NCI-H774 (cell line): ENCODE measurements at places on chromosomes 13 and 19.

GRCh38 chr13:45861322-45861721 lies 9.8 kb upstream of the SIAH3 start:
- no peak for DNase-seq

DNA sequence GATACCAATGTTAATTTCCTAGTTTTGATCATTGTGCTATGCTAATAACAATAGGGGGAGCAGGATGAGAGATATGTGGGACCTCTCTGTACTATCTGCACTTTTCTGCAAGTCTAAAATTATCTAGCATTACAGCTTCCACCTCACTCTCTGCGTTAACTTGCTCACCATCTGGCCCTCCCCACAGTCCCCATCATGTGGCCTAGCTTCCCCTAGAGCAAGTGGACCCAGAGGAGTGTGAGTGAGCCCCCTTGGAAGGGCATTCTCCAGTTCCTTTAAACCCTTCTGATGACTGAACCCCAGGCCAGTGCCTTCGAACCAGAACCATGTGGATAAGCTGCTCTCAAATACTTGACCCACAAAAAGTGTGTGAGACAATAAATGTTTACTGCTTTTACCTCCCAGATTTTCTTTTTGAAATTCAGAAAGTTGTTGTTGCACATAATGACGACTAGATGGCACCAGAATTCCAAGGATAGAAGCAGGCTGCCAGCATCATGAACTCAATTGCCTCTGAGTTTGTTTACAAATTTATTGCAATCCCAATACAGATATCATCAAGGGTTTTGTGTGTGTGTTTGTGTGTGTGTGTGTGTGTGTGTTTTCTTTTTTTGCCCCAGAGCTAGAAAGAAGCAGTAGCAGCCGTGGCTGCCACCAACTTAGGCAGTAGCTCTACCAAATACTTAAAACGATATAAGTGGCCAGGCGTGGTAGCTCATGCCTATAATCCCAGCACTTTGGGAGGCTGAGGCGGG lies 49.0 kb upstream of the ZNF780A start:
- peak; percentile 39 for DNase-seq

DNA sequence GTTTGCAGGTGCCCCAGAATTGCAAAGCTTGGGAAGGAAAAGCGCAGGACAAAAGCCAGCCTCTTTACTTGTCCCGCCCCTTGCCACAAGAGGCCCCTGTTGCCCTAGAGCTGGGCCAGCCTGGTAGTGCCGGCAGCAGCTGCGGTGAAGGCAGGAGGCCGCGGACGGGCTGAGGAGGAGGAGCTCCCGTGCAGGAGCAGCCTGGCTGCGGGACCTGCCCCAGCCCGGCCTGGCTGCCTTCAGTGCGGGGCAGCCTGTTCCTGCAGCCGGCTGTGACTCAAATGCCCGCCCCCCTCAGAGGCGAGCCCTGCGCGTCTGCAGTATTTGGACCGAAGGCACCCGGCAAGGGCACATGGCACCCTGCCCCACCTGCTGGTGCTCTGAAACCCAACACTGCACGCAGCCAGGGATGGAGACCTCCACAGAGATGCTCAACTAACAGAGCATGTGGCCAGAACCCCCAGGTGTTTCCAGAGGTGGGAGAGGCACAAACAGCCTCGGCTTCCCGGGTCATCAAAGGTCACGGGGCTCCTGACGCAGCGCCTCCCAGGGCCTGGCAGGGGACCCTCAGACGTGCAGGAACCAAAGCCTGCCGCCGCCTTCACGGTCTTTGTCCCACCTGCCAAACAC lies 29.7 kb downstream of the NAXD start:
- no peak for DNase-seq

- no peak for DNase-seq
These were observed 853.8 kb upstream of the MIR17HG start for GRCh38 chr13:90493667-90494066.

GRCh38 chr19:46442808-46443450 lies 14.2 kb upstream of the PNMA8C start:
- DNase-seq, result no peak

GRCh38 chr19:294341-294945 lies 3.2 kb upstream of the PLPP2 start:
- DNase-seq, result no peak

DNA sequence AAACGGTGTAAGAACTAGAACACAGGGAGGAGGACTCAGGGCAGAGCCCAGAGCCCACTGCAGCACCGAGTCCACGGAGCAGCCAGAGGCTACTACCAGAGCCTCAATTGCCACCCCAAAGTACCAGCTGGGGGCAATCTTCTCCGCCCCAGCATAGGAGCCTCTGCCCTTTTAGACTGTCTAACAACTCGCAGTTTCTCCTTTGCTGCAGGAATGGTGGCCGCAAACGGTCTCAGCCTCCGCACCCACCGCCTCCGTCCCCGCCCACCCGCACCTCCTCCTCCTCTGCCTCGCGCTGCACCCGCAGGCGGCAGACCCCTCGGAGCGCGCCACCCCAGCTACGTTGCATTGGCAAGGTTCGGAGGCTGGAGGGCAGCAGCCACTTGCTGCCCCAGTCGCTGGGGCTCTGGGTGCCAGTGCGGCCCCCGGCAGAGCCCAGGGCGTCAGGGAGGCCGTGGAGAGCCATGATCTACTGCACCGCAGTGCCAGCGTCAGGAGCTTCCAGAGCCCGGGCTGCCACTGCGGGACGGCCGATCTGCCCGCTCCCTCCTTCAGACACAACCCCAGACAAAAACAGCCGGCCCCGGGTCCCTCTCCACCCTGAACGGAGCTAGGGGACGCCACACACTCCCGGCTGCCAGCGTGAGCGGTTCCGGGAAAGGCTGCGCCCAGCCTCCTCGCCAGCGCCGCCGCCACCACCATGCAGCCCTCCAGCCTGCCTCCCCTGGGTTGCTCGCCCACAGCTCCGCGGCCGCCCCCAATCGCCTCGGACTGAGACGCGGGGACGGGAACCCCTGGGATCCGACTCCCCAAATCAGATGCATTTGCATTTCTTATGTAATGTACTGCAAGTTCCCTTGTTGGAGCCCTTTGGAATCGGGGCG lies 1.8 kb downstream of the FGF14 start:
- no peak for DNase-seq

DNA sequence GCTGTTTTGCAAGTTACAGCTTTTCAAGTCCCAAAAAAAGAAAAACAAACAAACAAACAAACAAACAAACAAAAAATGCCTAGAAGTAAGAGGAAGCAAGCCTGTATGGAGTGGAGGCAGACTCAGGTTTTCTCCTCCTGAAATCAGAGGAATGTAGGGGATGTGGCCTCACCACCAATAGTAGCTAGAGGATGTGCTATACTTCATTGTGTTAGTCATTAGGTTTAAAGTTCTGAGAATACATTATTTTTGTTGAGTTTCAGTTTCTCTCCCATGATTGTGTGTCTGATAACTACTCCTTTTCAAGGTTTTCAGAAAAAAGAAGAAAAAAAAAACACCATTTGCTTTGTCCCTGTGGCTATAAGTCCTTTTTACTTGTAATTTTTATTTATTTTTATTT lies 524.5 kb downstream of the GPC6 start:
- no peak for DNase-seq

- no peak for DNase-seq
These were observed 3.7 kb downstream of the SNRPA start for GRCh38 chr19:40754611-40755247.

DNA sequence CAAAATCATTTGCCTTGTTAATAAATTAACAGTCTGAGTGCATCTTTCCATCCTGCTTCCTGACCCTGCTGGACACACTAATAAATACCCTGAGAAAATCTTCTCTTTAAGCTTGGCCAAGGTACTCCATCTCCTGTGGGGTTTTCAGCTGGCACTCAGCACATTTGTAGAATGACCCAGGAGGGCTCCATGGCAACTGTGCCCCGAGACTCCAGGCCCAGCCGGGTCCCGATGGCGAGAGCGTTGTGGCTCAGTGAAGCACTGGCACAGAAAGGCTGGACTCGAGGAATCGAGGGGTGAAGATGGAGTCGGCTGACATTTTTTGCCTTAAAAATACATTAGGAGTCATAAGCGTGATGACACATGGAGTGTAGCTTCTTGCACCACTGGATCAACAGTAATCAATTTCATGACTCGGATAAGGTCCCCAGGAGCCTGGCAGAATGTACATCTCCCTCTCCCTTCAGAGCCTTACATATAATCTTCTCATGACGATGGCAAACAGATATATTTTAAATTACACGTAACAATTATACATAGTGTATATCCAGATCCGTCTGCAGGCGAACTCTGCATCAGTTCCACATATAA lies 85.4 kb downstream of the SLC7A1 start:
- no peak for DNase-seq

- no peak for DNase-seq
These were observed 330.1 kb downstream of the DLEU7 start for GRCh38 chr13:50513300-50513877.

DNA sequence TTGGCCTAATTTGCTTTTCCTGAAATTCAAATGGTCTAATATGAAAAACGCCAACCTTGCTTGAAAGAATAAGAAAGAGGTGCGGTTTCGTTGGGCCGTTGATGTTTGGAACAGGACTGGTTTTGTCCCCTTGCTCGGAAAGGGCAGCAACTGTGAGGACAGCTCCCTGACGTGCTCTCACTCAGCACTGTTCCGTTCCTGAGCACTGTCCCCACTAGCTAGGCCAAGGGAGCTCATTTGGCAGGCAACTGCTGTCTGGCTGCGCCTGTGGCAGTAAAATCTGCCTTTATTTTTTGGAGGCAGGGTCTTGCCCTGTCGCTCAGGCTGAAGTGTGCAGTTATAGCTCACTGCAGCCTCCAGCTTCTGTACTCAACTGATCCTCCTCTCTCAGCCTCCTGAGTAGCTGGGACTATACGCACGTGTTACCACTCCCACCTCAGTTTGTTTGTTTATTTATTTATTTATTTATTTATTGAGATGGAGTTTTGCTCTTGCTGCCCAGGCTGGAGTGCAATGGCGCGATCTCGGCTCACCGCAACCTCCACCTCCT lies 4.5 kb downstream of the LDLR start:
- DNase-seq, result no peak
